Astrocyte of the spinal cord (primary cell): ENCODE measurements at places on chromosomes 5 and 9.

DNA sequence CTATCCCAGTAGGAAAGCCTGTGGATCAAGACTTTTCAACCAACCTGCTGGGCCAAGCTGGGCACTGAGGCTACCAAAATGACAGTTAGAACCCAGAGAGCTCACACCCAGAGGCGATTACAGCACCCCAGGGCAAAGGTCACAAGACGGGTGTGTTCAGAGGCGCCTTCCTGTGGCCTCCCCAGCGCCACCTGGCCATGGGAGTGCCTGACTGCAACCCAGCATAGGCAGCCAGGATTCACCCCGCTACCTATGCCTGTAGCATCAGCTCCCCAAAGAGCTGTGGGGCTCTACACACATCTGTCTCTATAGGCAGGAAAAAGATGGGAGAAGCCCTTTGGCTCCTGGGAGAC is 33.5 kb downstream of the PDGFRB start:
- DNase-seq = no peak

DNA sequence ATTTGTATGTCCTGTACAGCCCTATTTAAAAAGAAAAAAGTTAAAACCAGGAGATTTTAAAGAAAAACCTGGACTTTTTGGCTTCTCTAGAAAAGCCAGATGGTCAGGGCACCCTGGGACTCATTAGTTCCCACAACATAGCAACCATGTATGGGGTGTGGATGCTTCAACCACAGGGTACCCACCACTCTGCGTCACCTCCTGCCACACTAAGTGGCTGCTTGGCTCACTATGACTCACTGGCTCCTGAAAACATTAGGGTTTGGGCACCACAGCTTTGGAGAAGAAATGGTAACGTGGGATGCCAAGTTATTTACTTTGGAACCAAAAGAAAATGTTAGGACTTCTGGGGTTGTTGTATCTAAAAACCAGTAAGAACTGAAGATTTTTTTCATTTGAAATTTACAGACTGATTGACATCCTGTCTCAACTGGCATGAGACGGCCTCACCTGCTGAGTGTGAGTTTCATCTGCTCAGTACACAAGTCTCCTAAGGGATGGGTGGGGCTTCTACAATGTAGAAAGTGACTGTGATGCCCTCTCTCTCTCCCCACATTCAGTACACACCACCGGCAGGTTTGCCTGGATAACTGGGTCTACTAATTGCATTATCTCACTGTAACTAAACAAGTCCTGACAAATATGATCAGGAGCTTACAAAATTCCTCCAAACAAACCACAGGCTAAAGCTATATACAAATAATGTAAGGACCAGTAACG is 103.9 kb downstream of the ESM1 start:
- DNase-seq = peak; percentile 63

- DNase-seq = peak; percentile 35
Measured at GRCh38 chr9:127683723-127684122, 23.1 kb upstream of the CFAP157 start.

GRCh38 chr5:14576206-14576605 is 5.4 kb upstream of the OTULINL start:
- DNase-seq = no peak

- no peak for DNase-seq
Measured at GRCh38 chr5:9230355-9230754, 315.5 kb downstream of the SEMA5A start.

DNA sequence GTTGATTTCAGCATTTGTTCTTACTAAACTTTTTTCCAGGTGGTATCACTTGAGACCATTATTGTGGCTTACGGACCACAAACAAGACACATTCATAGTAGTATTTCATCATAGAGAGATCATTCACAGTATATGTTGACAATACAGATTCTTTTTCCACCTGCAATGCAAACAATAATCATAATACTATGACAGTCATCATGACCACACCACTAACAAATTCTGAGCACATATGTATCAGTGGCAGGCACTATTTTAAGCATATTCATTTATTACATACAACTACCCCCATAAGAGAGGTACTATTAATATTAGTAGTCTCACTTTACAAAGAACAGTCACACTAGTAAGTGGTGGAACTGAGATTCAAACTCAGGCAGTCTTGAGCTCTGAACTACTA is 31.0 kb upstream of the C9orf40 start:
- DNase-seq = no peak

DNA sequence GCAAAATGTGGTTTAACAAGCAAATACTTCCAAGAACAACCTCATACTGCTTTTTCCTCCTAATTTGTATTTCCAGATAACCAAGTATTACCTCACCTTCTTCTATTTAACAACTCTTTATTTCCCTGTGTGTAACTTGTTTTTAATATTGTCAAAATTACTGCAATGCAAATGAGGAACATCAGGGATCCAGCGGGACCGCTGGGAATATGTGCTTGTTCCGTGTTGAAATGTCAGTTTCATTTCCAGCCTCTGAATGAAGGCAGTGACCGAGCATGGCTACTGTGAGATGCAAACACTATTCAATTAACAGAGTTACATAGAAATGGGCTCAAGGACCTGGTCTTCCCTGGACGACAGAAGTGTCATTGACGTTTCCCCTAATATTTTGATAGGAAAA is 110.8 kb upstream of the CTSL start:
- DNase-seq = no peak

GRCh38 chr5:6907320-6907918 is 194.2 kb downstream of the TENT4A start:
- DNase-seq = no peak

- DNase-seq = no peak
Measured at GRCh38 chr5:150288361-150288760, 1.2 kb downstream of the CAMK2A start.

DNA sequence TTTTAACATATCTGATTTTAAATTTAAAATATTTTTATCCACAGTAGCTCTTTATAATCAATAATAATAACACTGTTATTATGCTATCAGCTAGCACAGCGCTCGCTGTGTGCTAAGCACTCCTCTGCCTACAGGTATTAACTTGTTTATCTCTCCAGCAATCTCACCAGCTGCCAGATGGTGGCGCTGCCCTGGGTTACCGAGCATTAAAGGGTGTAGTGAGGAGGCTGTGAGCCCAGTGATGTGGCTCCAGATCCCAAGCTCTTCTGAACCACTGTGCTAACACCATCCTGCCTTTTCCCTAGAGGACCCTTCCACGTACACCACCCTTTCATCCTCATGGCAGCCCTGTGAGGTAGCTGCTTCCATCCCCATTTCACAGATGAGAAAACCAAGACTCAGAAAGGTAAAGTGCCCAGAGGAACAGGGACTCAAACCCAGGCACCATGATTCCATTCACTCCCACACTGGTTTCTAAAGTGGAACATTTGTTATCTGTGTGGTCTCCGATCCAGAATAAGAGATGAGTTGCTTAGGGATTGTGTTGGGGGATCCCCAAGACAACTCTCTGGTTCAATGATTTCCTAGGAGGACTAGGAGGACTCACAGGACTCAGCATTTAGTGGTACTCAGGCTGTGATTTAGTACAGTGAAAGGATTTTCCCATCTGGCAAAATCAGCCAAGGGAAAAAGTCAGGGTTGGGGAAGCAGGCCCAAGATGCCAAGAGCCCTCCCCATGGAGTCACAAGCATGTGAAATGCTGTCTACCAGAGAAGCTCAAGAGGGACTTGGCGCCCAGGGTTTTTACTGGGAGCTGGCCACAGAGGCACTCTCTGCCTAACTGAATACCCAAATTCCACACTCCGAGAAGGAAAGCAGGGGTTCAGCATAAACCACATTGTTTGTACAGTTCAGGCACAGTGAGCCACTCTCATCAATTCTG is 7.0 kb downstream of the IGFBPL1 start:
- DNase-seq = no peak

DNA sequence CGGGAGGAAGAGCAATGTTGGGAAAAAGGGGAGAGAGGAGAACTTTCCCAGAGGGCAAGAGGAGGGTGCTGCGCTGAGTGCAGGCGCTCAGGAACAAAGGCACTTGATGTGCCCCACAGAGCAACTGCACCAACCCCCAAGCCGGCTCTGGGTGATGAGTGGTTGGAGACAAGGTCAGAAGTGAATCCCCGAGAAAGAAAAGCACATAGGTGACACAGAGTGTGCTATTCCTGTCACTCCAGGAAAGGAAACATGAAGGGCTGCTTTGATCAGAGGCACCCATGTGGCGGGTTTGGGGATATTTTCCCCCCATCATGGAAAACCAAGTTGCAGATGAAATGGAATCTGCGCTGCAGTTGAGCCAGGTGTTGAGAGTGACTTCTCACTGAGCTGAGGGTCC is 20.7 kb upstream of the SLC25A48 start:
- DNase-seq = no peak

- DNase-seq = no peak
Measured at GRCh38 chr9:81092057-81092456, 597.3 kb downstream of the TLE1 start.

GRCh38 chr5:15526413-15526812 is 26.4 kb downstream of the FBXL7 start:
- no peak for DNase-seq

DNA sequence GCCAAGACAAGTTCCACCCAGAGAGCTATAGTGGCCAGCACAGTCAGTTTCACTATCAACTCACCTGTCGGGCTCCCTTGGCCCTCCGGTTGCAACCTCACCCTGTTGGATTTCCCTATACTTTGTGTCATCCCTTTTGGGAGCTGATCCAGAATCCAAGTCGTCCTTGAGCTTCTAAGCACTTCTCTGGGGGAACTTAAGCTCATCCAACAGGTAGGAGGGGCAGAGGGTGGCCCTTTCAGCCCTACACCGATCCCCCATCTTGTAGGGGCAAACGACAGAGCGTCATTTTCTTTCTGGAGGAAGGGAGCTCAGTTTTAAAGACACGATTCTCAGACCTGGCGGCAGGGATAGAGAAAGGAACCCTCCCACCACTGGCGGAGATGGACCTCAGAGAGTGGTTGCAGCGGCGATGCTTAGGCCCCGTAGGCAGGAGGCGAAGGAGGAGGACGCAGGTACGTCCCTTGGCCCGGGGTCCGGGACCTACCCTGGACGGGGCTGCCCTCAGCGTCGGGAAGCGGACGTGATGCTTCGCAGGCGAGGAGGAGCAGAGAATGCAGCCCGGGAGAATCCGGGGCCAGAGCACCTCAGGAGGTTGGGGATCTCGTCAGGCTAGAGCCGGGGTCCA is 519 bp downstream of the ZER1 start:
- no peak for DNase-seq

GRCh38 chr9:26462213-26462612 is 430.4 kb downstream of the CAAP1 start:
- peak; percentile 1 for DNase-seq

DNA sequence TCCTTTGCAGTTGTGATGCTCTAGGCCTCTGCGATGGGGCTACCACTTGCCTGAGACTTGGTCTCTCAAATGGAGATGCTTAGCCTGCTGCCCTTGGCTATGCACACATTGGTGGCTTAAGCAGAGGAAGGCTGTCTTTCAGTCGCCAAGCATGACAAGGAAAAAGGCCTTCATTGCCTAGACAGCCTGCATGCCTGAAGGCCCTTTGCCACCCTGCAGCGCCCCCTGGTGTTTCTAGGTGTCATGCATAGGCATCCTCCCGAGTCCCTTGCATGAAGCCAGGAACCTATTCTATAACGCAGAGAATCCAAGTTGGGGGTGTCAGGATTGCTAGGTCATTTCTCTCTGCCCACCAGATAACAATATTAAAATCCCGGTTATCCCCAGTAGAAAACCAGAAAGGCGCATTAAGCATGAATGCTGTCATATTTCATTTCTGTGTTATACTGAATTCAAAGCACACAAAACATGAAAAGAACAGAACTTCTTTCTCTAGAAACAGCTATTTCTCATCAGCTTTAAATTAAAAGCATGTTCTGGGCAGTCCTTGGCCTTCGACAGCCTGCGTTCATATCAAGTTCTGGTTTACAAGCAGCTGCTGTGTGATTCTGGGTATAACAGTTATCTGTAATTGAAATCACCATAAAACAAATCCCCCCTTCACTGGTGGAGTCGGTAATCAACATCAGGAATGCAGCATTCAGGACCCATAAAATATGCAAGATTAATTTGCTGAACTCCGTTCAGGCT is 59.7 kb upstream of the TRPC7 start:
- DNase-seq = peak; percentile 17

DNA sequence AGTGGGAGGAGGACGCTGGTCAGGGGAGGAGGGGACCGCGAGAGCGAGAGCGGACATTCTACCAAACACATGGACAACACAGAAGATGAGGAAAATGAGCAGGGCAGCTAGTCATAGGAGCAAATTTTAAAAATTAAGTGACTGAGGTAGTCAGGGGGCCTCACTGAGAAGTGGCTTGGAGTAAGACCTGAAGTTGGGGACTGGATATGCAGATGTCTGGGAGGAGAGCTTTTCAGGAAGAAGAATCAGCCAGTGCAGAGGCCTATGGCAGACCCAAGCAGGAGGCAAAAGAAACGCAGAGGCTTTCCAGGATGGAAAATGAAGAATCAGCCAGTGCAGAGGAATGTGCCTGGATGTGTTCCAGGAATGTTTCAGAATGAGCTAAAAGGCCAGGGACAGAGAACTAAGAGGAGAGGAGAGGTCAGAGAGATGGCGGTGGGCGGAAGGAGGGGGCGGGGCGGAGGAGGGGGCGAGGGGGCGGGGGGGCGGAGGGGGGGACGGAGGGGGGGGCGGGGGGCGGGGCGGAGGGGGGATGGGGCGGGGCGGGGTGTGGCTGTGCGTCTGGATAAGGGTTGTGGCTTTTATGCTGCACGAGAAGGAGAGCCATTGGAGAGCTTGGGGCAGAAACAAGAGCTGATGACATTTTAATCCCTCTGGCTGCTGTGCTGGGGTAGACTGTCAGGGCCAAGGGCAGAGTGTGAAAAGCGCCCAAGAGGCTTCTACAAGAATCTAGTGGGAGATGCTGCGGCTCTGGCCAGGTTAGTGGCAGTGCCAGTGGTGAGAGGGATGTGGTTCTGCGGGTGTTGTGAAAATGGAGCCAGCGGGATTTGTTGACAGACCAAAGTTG is 129.6 kb downstream of the KCNIP1 start:
- DNase-seq = peak; percentile 79

DNA sequence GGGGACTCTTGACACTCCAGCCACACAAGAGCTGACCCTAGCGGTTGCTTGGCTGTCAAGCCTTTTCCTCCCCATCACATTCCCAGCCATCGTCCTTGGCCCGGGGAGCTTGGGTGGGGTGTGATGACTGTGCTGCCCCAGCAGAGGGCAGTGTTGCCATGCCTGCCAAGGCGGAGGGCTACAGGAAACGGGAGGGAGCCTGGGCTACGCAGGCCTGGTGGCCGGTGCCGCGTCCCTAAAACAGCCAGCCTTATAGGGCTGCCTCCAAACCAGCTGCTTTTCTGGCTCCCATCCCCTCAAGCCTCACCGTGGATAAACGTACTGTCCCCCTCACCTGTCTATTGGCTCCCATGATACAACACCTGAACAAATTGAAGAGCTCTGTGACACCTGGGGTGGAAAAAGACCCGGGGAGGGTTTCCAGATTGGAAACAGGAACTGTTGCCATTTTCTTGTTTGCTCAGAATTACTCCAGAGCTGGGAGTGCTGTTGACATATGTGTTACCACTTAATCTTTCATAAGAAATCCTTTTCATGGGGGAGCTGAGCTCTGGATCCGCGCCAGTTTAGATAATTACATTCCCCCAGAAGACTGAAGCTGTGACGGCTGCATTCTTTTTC is 72.8 kb upstream of the ASTN2 start:
- DNase-seq = peak; percentile 33

- DNase-seq = no peak
Measured at GRCh38 chr5:138574744-138575193, 432 bp downstream of the HSPA9 start.

GRCh38 chr5:36150676-36151433 is 832 bp downstream of the LMBRD2 start:
- peak; percentile 42 for DNase-seq
